ENCODE measurements at places on chromosomes 4 and X.

DNA sequence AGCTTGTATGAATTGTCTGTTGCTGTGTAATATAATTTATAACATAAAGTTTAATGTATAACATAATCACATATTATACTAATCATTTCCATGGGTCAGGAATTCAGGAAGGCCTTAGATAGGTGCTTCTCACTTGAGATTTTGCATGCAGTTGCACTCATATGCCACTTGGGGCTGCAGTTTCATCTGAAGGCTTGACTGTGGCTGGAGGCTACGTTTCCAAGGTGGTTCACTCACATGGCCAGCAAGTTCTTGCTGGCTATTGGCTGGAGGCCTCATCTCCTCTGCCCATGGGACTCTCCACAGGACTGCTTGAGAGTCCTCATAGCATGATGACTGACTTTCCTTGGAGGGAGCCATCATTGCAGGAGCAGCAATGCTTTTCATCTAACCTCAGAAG is 53.4 kb upstream of the STX18 start:
- DNase-seq: no peak

DNA sequence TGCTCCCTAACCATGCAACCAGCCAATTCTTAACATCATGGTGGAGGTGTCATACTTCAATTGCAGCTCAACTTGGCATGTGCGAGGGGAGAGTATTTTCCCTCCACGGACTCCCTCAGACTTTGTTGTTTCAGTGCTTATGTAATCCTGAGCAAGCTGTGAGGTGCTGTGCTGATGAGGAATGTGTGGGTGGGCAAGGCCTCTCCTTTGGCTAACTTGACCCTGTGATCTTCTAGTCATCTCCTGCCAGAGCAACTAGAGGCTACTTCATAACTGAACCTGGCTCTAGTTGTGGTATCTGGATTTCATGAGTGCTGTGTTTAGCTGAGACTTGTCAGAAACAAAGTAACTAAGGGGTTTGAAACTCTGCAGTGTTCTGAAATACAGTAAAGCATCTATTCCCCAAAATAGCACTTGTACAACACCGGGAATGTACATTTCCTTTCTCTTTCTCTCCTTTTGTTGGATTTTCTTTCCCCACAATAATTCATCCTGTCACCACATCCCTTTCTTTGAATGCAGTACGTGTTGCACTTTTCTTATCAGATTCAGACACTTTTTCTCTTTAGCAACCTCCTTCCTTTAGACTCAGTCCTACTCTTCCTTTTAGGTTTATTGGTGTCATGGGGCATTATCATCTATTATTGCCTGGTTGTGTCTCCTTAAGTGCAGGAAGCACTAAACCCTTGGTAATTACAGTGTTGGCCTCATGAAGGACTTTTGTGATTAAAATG is 415.2 kb upstream of the NR3C2 start:
- DNase-seq: no peak

DNA sequence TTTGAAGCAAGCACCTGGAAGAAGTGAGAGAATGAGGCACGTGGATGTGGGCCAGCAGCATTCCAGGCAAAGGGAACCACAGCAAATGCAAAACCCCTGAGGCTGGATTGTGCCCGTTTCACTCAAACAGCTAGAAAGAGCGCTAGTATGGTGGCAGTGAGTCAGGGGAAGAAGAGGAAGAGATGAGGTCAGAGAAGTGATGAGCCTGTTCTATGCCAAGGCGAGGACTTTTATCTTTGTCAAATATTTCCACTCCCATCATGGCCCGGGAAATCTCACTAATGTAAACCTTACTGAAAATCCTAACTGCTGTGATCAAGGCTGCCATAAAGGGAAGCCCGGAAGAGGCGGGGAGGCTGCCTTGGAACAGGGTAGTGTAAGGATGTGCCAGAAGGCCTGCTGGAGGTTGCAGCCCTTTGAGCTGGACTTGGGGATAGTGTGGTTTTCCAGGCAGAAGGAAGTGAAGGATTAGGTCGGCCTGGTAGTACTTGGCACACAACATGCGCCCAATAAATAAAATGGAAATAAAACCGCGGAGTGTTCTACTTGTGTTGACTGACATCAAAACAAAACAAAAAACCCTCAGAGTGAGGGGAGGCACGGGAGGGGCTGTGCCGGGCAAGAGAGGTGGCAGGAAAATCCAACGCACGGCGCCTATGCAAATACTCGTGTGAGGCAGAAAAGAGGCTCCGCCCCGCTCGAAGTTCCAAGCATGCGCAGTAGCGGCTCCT is 1.2 kb upstream of the CDK16 start:
- no peak for DNase-seq

DNA sequence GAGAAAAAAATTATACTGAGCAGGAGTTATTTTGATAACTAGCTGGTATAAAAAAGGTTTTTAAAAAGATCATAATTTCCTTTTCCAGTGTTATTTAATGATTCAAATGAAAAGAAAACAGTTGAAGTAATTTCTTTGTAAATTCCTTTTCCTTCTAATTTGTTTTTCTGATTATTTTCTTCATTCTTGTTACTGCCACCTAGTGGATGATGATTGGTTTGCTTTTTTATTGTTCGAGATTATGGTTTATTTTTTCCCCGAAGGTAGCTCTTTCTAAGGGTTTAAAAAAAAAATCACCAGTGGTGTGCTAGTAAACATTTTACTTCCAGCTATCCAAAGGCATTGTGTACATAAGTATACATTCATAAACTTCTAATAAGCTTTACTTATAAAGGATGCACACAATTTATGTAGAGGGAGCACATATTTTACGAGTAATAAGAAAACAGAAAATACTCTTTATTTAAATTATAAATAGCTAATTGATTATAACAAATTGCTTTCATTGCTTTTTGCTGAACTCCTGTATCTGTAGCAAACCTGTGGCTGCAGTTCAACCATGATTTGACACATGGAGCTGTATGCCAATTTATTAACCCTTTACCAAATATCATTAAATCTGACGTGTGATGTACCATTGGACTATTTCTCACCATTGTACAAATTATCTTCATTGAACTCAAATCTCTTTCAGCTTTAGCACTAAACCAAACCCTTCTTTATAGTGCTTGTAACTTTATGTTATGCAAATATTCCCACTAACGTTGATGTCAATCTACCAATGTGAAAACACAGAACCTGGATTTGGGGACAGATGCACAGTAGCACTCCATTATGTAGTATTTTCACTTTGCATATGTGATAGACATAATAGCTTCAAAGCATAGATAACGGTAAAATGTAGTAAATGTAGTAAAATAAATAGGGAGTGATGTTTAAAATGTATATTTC is 97.8 kb upstream of the ANK2 start:
- DNase-seq: peak; percentile 2

DNA sequence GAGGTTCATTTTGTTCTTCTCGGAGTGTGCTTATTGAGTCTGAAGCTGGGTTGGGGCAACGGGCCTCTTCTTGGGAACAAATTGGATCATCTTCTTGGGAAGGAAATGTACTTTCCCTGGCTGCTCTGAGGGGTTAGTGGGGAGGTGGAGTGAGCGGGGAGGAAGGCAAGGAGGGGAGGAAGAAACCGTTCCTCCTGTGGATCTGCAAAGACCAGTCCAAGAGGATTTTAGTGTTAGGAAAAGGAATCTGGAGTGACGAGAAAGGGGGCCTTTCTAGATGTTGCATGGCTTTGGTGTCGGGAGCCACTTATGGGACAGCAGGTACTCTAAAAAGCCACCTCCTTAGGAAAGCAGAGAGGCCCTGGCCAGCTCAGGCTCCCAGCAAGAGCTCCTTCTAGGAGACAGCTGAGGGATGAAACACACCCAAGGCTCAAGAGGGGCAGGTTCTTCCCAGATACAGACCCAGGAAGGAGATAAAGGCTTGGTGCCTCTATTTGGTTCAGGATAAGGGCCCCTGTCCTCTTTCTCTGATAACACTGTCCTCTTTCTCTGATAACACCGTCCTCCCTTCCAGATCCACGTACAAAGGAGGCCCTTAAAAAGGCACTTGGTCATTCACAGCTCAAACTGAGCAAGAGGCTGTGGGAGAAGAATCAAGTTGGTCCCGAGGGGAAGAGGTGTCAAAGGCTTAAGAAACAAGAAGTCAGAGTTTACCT is 451 bp downstream of the SOD3 start:
- DNase-seq: no peak

GRCh38 chr4:84231539-84232055 is 267.5 kb downstream of the NKX6-1 start:
- no peak for DNase-seq

- no peak for DNase-seq
These were observed 1698.4 kb upstream of the PCDH10 start for GRCh38 chr4:131450572-131451209.

DNA sequence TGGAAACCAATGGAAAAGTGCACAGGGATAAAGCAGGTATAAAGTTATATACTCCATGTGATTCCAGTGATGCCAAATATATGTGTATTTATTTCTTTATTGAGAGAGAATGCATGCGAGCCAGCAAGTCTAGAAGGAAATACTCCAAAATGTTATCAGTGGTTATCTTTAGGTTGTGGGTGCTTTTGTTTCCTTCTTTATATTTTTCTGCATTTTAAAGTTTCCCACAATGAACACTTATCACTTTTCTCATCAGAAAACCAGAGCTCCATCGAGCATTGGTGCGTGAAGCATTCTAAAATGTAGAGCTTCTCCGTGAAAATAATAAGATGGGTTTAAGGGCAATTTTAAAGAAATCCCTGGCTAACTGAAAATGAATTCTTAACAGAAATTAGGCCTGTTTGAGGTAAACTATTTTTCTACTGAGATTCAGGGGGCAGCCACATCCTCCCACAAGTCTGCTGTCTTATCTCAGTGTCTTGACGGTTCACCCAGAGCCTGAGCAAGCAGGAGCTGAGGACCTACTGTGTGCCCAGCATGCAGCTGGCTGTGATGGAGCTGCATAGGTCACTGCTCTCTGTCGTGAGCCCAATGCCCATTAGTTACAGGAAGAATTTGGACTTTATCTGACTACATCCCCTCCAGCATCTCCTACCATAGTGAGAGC is 18.7 kb upstream of the CD40LG start:
- no peak for DNase-seq

DNA sequence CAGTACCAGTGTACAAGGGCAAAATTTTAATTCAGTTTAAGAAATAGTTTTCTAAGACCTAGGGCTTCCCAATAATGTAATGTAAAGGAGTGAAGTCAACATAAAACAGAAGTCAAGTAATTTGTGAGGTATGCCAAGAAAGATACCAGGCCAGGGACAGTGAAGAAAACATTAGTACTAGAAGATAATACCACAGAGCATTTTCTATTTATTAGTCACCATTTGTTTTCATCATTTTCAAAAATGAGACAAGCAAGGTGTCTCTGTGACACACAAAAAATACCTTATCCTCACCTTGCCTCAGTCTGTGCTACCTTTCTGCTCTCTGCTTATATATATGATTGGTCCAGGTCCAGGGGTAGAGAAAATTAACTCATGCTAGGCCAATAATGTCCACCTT is 46.8 kb downstream of the VEGFC start:
- no peak for DNase-seq

DNA sequence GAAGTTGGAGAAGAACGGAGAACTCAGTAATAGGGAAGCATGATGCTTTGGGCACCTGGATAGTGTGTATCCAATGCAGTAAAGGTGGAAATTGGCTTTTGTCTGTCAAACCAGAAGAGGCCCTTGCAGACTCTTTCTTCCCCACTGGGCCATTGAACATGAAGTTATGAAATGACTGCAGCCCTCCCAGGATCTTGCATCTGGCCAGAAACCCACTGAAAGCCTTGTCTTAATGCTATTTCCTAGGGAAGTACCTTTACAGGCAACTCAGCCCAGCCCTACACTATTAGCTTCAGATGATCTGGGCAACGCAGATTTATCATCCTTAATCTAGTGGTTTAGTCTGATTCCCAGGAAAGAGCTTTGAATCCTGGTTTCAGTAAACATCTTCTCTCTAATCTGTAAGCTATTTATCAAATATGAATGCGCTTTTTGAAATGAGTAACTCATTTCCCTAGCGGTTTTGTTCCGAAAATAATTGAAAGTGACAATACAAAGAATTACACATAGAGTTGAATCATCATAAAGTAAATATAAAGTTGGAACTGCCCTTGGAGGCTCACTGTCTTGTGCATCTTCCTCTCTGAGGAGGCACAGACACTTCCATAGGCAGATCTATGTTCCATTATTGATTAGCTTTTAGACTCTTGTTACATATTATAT is 464.1 kb downstream of the IDS start:
- no peak for DNase-seq

DNA sequence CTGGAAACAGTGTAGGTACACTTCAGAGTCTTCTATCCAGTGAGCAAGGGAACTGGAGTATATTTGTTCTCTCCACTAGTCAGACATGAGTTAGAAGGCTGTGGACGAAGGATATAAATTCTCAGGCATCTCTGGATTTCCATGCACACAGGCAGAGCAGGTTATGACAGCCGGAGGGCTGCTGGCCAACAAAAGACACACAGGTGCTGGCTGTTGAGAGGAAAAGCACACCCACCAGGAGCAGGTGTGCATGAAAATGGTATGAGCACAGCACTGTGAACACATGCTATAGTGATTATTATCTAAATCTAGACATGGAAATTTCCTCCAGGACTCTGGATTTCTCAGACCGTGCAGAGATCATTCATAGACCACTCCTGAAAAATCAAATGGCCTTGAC is 444.7 kb upstream of the RPS6KA3 start:
- no peak for DNase-seq

GRCh38 chr4:62366939-62367338 is 1166.8 kb downstream of the ADGRL3 start:
- DNase-seq: no peak
